ENCODE measurements at places on chromosomes 7 and 10. TPM values are rescaled to one million over a fixed set of nuclear protein-coding genes. Genes with fewer than 3 reads are reported as not detected.

Gene CAMK2B
- under 0.01 TPM for total RNA-seq

Gene ACHE
- 11.3 TPM for total RNA-seq

Gene GPR141
- total RNA-seq, result 0.88 TPM

Gene MRPS17
- total RNA-seq, result 19.1 TPM

Gene WDR91
- total RNA-seq, result 3.2 TPM

Gene GPR15LG
- not detected for total RNA-seq

Gene KRIT1
- total RNA-seq, result 45.8 TPM

Gene WDFY4
- 1.5 TPM for total RNA-seq

Gene CFAP70
- 0.25 TPM for total RNA-seq
